ENCODE measurements at places on chromosomes 3 and 15.
A peak's percentile ranks its signal among the peaks of the same experiment; 100 is the strongest.

- DNase-seq, result no peak
Observed at GRCh38 chr3:116188231-116188785, 257.0 kb downstream of the LSAMP start.

GRCh38 chr3:179701176-179701827, 48.5 kb downstream of the USP13 start:
- DNase-seq, result no peak

DNA sequence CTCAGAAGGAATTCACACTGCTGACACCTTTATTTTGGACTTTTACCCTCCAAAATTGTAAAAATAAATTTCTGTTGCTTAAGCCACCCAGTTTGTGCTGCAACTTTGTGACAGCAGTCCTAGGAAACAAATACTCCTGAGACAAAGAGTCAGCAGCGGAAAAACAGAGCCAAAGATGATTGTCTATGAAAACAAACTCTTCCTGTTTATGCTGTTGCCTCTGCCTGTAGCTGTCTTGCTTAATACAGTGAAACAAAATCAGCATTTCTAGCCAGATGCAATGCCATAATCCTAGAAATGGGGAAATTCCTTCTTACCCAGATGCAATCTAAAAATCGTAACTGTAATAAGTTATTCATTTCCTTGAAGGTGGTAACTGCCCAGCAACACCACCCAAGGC, 387.5 kb upstream of the ATP11B start:
- no peak for DNase-seq

- no peak for DNase-seq
Observed at GRCh38 chr15:89308236-89308635, 26.4 kb downstream of the POLG start.

- no peak for DNase-seq
Observed at GRCh38 chr3:95751509-95751908, 1062.9 kb upstream of the EPHA6 start.

DNA sequence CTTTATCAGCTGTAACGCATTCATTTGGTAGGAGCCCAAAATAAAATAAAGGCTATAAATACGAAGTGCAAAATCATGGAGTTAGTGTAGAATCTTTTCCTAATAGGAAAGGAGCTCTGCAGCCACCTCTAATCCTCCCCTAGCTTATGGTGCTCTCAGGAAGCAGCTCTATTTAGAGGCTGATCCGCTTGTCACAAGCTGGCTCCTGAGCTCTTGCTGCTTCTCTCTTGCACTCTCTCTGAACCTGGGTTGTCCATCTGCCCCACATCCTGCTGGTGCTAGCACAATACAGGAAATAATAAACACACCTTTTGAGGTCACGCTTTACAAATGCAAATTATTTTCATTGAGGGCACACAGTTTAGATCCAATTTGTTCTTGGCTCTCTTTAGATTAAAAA, 37.3 kb upstream of the BFSP2 start:
- DNase-seq, result no peak

GRCh38 chr15:78308422-78309032, 9.1 kb upstream of the SKIC8 start:
- DNase-seq, result peak; percentile 39

GRCh38 chr3:113532698-113533533, 561 bp downstream of the SIDT1 start:
- DNase-seq, result peak; percentile 31

DNA sequence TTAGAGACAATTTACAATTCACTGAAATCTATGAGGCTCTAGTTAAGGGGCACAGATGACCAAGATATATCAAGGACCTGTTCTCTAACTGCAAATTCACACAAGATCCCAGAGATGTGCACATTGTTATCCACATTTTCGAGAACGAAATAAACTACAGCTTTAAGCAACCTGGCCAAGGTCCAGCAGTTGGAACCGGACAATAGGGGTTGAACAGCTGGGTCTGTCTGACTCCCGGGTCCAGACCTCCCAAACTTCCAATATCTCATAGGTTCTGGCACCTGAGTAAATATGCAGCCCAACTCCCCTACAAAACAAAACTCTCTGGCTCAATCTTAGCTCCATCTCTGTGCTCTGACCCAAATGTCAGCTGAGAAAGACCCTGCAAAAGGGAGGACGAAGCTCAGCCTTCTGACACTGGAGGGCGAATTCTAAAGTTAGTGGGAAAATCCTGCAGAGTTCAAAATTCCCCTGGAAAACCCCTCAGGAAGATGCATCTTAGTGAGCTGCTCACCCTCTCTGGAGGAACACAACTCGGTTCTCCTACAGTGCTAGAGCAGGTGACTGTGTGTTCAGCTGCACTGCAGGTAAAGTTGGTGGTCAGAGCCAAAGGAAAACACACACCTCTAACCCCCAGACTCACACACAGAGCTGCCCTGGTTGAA, 14.2 kb upstream of the SPATA12 start:
- DNase-seq, result no peak

Measured in MM.1S (cell line).